ENCODE measurements at places on chromosomes 4 and X.

- DNase-seq = no peak
These were observed 74.1 kb downstream of the SMARCA1 start for GRCh38 chrX:129449148-129449547.

- DNase-seq = no peak
These were observed 458.0 kb upstream of the NWD2 start for GRCh38 chr4:36786519-36786918.

DNA sequence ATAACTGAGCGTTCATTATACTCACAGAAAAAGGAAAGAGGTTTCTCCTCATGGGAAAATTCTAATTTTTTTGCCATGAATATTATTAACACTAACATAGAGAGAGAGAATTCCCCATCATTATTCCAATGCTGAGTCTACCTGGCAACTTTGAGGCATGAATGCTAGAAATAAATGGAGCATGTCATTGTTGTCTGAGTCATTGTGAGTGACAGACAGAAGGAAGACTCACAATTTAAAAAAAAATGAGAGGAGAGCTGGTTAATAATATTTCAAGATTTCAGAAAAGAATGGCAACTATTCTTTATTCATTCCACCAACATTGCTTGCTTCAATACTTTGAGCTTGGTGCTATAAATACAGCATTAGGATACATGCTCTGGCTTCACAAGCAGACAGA is 170.4 kb upstream of the HS3ST1 start:
- no peak for DNase-seq

GRCh38 chrX:118974088-118974907 is at the start of gene LONRF3:
Gene LONRF3, plus strand, starts transcription at chrX:118974618. Its CDS starts 163 bp downstream, at chrX:118974781.
- DNase-seq = peak; percentile 68

DNA sequence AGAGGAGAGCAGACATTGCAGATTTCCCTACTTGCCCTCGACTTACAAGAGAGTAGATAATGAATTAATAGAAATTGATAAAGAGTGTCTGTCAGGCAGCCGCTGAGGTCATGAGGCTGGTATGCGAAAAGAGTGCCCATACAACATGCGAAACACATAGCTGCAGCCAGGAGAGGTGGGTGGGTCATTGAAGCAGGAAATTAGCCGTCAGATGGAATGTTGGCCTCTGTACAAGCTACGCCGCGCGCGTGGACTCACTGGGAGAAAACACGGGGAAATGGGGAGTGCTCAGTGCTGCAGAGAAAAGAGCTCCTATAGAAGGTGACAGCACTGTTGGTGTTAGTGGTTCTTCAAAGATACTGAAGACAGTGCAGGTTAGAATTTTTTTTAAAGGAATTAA is 125.1 kb downstream of the RAPGEF2 start:
- DNase-seq = no peak

GRCh38 chrX:43949669-43950068 is 23.5 kb downstream of the NDP start:
- DNase-seq = peak; percentile 19

DNA sequence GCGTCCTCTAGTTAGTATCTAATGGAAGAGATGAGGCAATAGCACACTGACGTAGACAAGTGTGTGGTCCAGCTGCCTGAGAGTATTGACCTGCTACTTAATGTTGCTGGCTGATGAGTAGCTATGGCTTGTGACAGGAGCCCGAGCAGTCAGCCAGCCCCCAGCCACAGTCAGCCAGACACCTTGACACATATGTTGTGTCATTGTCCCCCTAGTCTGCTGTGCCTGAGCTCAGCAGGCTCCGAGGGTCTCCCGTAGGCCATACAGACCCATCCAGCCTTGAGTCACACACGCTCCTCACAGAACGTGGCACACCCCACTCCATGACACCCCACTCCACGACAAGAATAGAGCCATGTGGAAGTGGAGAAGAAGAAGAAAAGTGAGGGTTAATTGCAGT is 362.1 kb downstream of the UNC5C start:
- DNase-seq = no peak

DNA sequence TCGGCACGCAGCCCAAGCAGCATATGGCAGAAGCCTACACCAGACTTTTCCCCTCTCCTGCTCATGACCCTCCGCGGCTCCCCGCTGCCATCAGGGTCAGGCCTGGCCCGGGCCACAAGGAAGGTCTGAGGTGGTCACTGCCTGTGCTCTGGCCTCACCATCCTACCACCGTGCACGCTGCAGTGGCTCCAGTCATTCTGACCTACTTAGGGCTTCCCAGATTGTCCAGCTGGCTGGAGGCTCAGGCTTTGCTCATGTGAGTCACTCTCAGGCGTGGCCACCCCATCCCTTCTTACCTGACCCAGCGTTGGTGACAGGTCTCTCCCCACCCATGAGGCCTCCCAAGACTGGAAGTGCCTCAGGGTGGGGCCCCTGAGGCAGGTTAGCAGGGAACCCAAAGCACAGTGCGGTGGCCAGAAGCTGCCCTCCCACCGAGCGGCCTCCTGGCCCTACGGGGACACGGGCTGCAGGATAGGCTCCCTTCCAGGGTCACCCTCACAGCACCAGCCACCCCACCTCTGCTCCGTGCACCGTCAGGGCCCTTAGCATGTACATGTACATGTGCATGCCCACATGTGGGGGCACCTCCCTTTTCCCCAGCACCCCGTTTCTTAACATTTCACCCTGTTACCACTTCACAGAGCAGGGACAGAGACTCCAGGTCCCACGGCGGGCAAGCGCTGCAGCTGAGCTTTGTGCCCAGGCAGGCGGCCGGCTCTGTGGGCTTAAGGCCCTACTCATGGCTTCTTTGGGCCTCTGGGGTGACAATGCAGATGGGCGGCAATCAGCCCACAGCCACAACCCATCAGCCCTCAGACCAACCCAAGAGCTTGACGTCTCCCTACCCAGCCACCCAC is 2.2 kb downstream of the TREX2 start:
- no peak for DNase-seq

DNA sequence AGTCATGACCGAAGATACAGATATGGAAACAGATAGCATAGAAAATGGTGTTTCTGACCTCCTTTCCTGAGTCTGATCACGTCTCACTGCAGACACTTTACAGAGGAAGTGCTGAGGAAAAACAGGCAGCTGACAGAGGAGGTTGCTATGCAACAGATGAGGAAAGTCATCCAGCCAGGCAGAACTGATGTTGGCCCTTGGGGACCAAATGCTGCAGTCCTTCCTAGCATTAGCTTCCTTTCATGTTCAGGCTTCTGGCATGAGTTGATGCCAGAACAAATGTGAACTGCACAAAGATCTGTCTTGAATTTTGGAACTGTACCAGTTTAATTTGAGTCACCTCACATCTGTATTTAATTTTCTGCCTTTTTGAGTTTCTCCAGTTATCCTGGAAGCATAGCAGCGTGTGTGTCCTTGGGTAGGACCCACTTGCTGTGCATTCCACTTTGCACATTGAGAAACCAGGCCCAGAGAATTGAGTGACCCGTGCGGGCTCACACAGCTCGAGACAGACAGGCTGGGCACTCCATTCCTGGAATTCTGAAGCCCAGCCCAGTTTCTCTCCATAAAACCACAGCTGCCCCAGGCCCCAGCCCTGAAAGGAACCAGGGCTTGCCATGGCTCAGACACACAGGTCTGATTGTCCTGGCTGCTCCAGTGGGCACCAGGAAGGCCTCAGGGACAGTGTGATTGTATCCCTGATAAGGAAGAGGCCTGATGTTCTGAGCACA is 1.4 kb upstream of the MAGED1 start:
- DNase-seq = no peak

DNA sequence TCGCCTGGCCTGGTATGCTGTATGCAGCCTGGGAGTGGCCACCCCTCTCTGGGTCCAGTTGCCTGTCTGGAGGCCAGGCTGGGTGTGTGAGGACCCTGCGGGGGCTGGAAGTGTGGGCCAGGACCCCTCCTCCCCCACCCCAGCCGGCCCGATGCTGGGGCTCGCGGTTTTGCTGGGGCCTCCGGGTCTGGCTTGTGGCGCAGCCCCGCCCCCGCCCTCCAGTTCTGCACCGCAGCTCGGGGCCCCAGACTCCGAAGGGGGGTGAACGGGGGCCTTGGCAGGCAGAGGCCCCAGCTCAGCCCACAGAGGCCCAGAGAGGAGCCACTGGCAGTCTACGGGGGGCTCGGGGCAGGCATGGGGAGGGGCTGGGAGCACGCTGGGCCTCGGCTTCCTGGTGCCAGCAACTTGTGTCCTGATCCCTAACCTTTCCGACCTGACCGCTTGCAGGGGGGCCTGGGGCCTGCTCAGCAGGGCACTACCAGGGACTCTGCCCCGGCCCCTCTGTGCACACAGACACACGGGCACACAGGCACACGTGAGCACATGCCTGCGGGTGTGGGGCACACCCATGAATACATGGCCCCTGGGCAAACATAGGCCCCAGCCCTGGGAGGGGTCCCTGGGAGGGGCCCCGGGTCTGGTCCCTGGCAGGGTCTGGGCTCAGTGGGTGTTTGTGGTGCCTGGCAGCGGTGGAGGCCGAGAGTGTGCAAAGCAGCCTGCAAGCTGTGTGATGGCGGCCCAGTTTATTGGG is 21.4 kb upstream of the FGFR3 start:
- no peak for DNase-seq

- no peak for DNase-seq
These were observed 57.3 kb upstream of the STIM2 start for GRCh38 chr4:26803211-26803861.

DNA sequence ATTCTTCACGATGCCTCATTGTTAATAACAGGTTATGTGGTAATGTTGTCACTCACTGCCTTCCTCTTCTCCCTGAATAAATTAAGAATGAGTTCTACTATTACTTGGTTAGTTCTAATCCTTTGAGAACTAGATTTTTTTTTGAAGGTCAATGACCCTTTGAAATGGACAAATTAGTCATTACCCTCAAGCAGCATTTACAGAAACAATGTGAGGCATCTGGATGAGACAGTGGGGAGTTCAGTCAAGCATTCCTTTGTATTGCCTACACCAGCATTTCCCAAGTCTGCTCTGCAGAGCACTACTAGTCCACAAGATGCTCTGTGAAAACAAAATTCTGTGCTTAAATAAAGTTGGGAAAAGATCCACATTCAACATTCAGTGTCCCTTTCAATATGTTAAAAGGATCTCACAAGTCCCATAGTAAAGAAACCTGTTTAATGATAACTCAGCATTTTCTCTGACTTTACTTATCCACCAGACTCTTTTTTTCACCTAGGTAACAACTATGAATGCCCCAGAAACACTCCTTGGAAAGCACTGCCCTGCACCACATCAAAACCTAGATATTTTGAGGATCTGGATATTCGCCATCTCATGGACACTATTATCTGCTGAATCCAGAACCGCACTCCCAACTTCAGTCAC is 60.6 kb downstream of the CHRDL1 start:
- no peak for DNase-seq

Measured in activated CD4-positive, alpha-beta T cell treated with anti-CD3 and anti-CD28 coated beads, Interleukin-2, amount 50 U/mL, for 1 hour (primary cell).